ENCODE measurements at places on chromosomes 7 and 10. TPM values are rescaled to one million over a fixed set of nuclear protein-coding genes. Genes with fewer than 3 reads are reported as not detected.

DNA sequence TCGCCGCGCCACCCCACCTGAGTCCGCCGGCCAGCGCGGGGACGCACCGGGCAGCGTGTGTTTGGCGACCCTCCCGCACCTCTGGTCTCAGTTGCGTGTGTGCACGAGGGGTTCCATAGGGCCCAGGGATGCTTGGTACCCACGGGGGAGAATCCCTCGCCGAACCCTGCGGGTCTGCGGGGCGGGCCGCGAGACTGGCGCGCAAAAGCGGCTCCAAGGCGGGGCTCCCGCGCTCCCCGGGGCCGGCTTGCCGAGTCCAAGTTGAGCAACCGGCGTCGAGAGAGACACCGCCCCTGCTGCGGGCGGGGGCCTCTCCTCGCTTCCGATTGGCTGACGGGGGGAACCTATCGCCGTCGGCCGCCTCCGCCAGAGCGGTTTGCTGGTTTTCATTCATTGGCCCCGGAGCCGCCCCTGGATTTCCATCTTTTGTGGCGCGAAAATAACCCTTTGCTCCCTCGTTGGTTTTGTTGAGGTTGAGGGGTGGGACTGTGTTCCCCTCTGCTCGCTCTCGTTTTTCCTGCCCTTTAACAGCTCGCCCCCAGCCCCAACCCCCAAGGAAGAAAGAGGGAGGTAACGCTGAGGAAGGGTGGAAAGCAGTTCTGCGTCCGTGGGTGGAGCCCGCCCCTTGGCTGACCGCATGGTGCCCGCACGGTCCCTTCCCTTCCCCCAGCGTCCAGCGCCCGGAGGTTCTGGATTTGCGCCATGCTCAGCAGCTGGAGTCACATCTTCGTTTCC is 4.0 kb upstream of the IGF2BP3 start:
- peak; percentile 99 for DNase-seq

SMO gene
- not detected for total RNA-seq

DNA sequence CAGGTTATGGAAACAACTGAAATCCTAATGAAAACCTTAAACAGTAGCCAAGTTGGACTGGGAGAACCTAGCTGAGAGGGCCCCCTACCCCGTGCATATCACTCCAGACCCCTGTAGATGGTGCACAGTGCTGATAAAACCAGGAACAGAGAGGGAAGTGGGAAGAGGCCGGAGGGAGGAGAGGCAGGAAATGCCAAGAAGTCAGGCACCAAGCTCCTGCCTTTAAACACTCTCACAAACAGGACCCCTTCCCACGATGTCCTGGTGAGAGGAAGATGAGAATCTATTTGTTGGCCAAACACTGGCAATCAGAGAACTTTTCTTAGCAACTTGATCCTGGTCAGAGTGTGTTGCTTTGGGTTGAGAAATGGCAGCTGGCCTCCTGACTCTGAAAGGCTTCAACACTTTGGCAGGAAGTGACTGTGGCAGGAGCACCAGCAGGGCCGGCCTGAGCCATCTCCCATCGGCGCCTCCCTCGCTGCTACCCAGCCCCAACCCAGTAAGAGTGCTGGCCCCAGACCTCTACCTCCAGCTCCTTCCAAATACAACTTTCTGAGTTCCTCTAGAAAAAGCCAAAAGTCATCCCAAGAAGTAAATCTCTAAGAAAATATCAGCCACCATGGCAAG is 39.5 kb downstream of the GSDME start:
- DNase-seq, result no peak

- no peak for DNase-seq
These were observed 116.8 kb downstream of the LHPP start for GRCh38 chr10:124578231-124579010.

C10orf62 gene
- not detected for total RNA-seq

OPALIN gene
- total RNA-seq, result not detected

PSAP gene
- 548 TPM for total RNA-seq

DNA sequence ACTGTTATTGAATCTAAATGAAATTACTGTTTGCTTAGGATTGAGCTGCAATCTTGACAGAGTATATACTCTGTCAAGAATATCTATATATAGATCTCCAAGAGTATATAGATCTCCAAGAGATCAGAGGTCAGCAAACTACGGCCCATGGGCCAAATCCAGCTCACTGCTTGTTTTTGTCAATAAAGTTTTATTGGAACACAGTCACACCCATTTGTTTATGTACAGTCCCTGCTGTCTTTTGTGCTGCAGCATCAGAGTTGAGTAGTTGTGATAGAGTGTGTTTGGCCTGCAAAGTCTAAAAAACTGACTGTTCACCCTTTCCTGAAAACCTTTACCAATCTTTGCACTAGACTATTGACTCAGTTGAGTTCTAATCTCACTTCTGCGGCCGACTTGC is 66.3 kb upstream of the NPVF start:
- no peak for DNase-seq

DNA sequence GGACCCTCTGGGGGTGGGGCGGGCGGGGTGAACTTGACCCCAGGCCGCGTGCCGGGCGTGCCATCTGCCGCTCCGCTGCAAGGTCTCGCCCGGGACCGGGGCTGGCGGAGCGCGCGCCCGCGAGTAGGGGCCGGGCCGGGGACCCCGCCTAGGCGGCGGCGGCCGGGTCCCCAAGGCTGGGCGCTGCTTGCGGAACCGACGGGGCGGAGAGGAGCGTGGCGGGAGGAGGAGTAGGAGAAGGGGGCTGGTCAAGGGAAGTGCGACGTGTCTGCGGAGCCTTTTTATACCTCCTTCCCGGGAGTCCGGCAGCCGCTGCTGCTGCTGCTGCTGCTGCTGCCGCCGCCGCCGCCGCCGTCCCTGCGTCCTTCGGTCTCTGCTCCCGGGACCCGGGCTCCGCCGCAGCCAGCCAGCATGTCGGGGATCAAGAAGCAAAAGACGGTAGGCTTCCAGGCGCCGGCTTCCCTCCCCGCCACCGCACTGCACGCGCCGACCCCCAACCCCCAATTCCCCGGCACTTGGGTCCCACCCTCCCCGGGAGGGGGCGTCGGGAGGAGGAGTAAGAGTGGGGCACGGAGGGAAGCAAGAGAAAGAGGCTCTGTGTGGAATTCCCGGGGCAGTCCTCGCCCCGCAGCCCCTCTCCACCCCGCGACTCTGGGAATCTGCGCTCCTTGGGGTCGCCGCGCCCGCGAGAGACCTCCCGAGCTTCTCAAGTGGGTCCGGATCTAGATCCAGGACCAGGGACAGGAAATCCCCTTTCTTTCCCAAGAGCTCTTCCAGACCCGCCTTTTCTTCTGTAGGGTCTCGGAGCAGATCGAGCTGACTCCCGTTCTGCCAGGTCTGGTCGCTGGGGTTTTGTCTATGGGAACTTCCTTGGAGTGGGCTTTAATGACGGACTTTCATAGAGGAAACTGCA is at the start of gene PAPSS2:
Gene PAPSS2 (plus strand): TSS at position 308 of the 913 bp plus-strand sequence. CDS start 104 bp downstream, at position 412.
- peak; percentile 44 for DNase-seq

All from HT-29 (cell line).